Brain pericyte (primary cell): ENCODE measurements at places on chromosomes 6 and 20.

GRCh38 chr6:162728197-162728596, 423 bp downstream of the PACRG start:
- DNase-seq, result no peak

DNA sequence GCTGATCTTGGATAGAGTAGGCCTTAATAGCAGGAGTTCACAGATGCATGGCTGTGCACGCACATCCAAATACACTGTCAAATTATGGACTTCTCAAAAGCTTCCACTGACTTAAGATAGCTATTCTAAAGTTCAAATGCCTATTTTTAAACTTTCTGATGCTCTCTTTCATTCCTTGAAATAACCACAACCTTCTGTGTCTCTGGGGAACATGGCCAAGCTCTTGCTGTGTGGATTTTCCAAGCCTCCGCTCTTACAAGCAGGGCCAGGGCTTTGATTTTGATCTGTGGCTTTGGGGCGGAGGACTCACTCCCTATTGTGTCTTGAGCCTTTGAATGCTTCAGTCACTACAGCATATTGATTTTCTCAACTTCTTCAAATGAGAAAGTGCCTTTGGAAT, 35.7 kb upstream of the SNRPB2 start:
- no peak for DNase-seq

- DNase-seq, result peak; percentile 80
Measured at GRCh38 chr20:25308671-25309394, 60.9 kb downstream of the PYGB start.

GRCh38 chr20:61349447-61350165, 97.5 kb downstream of the CDH4 start:
- DNase-seq, result no peak

DNA sequence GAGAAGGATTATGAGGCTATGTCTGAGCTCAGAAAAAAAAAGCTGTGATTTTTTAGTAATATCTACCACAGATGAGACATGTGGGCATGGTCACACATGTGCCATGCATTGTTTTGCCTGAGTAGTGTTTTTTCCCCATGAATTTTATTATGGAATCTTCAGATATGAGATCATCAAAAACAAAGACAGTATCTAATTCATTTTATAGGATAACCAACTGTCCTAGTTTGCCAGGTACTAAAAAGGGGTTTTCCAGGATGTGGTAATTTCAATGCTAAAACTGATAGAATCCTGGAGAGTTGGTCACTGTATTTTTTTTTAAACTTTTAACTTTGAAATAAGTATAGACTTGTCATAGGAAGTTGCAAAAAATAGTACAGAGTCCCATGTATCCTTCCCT, 127.4 kb upstream of the MAP3K7 start:
- DNase-seq, result no peak

GRCh38 chr6:18323935-18324705, 59.8 kb upstream of the DEK start:
- no peak for DNase-seq

DNA sequence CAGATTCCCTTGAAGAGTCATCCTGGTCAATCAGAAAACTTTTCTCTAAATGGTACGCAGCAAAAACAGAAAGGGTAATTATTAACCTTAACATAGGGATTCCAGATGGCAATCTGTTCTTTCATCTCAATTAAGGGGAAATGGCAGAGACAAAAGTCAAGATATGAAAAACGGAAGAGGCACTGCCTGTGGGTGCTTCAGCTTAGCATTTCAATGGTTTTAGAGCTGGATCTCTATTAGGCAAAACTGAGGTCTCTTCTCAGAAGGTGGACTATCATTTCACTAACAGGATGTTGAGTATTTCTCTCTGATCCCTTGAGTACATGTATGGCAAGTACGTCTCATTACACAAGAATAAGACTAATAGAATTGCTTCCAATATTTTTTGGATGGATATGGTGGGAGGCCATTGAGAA, 296.9 kb downstream of the HIVEP2 start:
- DNase-seq, result no peak

- no peak for DNase-seq
Measured at GRCh38 chr6:118710616-118711015, 59.2 kb upstream of the CEP85L start.

DNA sequence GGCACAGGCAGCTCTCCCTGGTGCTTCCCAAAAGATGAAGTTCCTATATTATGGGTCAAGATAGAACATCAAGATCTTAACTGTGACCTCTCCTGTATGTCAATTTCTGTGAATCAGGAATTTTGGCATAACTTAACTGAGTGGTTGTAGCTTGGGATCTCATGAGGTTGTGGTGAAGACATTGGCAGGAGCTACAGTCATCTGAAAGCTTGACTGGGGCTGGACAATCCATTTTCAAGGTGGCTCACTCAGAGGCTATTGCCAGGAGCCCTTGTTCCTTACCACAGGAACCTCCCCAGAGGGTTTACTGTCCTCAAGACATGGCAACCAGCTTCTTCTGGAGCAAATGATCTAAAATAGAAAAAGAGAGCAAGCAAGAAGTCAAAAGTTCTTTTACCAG, 252.2 kb downstream of the ADGB start:
- no peak for DNase-seq

GRCh38 chr6:2229039-2229438, 16.4 kb downstream of the GMDS start:
- DNase-seq, result no peak

DNA sequence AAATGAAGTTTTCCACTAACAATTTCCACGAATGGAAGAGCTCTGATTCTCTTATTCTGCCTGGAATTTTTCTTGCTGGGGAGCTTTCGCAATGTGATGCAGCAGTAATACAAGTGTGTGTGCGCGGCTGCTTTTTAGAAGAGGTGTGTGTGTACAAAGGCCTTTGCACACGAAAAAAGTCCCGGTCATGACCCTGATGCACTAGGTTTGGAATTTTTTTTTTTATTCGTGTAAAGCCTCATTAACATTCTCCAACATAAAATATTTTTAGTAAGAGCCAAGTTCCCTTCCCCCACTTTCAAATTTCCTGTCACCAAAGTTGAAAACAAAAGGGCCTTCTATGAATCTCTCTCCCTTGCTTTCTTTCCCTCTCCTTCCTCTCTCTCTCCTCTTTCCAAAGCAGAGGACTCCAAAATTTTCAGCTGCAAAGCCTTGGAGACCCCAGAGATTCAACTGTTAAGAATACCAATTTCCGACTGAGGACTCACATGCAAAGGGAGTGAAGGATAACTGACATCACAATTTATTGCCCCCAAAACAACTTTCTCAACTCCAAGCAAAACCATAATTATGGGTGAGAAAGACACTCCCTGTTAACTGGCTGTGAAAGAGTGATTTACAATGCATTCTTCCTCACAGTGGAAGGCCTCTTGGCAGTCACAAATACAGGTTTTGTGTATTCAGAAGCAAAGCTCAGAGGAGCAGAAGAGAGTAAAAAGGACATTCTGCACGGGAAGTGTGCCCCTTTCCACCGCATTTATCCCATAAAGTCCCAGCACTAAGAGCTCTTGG, 421.2 kb upstream of the JARID2 start:
- no peak for DNase-seq

GRCh38 chr6:40371621-40372020, 215.5 kb downstream of the LRFN2 start:
- DNase-seq, result no peak

GRCh38 chr6:37514321-37514771, 14.7 kb upstream of the CCDC167 start:
- DNase-seq, result no peak

DNA sequence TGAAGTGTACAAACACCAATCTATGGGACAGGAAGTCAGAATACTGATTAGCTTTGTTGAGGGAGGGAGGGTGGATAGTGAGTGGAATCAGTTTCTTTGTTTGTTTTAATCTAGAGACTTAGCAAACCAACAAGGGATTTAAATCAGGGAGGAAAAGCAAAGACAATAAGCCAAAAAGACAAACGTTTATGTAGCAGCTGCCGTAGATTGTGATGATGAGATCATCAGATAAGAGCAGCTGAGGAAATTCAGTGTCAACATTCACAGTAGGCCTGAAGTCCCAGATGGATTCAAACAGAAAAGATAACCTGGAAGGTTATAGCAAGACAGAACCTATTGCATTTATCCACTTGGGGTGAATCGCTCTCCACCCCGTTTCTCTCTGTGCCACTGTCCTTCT, 104.9 kb upstream of the SYNDIG1 start:
- no peak for DNase-seq

GRCh38 chr6:159582736-159583135, 110.3 kb downstream of the SOD2 start:
- no peak for DNase-seq
